ENCODE measurements at places on chromosomes 4 and X.

GRCh38 chr4:182449186-182449929 is 206.2 kb downstream of the TENM3 start:
- DNase-seq = no peak

DNA sequence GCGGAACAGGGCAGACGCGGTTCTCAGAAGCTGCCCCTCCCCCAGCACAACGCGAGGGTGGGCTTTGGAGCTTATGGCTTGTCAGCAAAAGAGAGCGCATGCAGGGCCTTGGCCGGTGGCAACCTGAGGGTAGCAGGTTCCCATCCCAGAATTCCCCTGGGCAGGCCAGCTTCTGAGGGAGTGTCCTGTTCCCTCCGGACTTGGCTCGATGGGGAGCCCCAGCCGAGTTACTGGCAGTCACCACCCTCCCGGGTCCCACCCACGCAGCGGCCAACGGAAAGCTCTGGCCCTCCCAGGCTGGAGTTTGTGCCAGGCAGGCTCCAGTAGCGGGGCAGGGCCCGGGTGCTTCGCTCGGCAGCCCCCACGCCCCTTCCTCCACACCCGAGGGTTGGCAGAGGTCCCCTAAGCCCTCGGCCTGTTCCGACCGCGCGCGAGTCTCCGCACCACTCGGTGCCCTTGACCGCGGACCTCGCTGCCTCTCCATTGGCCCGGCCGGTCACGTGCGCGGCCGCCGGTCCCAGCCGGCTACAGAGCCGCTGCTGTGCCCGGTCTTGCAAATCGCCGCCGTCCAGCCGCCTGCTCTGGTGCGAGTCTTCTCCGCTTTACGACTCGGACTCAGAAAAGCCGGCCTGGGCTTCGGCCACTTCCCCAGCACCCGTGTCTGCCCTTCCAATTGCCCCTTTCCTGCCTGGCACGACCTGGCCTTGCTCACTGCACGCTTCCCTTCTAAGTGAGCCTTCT is 20.9 kb upstream of the MTM1 start:
- DNase-seq = peak; percentile 69

GRCh38 chr4:18751083-18751482 is 729.5 kb upstream of the LCORL start:
- no peak for DNase-seq

DNA sequence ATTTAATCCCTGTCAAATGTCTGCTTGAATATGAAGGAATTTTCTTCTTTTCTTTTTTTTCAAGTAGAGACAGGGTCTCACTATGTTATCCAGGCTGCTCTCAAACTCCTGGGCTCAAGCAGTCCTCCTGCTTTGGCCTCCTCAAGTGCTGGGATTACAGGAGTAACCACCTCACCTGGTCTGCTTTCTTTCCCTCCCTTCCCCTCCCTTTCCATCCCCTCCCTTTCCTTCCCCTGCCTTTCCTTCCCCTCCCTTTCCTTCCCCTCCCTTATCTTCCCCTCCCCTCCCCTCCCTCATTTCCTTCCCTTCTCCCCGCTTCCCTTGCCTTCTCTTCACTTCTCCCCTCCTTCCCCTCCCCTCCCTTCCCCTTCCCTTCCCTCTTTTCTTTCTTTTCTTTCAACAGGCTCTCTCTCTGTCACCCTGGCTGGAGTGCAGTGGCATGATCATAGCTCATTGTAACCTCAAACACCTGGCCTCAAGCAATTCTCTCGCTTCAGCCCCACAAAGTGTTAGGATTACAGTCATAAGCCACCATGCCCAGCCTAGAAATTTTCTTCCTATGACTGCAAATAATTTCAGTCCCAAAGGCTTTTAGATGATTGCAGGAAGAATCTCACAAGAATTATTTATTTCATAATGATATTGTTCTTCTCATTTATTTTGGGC is 168.9 kb downstream of the AASDH start:
- DNase-seq = no peak

- DNase-seq = no peak
Measured at GRCh38 chr4:101864660-101865059, 74.1 kb downstream of the BANK1 start.

DNA sequence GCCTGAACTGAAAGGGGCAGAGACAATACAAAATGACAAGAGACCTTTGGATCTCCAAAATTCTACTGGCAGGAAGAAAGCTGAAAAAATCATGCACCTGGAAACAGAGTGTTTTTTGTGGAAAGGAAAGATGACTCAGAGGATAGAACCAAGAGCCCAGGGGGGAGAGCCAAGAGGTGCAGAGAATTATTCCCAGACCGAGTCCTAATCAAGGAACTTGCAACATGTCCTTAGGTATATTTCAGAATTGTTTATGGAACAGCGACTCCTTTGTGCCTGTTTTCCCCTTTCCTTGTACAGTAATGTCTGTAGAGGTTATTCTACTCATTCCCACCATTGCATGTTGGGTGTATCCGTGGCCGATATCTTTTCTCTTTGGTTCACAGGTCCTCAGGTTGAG is 71.7 kb downstream of the YIPF6 start:
- DNase-seq = no peak

DNA sequence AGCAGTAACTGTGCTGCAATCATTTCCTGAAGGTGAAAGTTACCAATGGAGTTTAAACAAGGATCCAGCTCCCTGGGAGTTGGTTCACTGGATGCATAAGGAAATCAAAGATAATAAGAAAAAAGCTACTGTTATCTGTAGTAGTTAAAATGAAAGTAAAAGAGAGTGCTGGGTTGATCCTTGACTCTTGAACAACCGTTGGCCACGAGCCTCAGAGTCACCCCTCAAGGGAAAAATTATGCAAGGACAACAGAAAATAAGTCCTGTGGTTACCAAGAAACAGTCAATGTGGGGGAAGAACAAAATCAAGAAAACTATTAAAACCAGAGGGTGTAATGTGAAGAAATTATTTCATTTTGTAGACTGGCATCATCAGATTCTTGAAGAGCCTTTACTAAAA is 49.7 kb upstream of the DDIT4L start:
- DNase-seq = no peak

DNA sequence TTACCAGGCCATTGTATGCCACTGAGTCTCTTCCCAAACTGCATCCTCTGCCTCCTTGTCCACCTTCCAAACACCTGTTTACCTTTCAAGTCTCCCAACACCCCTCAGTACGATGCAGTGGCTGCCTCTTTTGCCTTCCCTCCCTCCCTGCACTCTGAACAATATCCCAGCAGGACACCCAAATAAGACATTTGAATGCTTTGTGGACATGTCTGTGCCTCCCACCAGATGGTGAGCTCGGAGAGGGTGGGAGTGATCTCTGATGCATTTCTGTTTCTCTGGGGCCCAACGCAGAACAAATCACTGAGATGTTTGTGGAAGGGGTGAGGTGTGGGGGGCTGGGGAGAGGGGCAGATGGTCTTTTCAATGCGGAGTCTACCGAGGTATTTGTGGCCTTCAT is 33.4 kb downstream of the PJA1 start:
- DNase-seq = no peak

Measured in suppressor macrophage (primary cell).